ENCODE measurements at places on chromosomes 5 and 9.
A peak's percentile ranks its signal among the peaks of the same experiment; 100 is the strongest.

DNA sequence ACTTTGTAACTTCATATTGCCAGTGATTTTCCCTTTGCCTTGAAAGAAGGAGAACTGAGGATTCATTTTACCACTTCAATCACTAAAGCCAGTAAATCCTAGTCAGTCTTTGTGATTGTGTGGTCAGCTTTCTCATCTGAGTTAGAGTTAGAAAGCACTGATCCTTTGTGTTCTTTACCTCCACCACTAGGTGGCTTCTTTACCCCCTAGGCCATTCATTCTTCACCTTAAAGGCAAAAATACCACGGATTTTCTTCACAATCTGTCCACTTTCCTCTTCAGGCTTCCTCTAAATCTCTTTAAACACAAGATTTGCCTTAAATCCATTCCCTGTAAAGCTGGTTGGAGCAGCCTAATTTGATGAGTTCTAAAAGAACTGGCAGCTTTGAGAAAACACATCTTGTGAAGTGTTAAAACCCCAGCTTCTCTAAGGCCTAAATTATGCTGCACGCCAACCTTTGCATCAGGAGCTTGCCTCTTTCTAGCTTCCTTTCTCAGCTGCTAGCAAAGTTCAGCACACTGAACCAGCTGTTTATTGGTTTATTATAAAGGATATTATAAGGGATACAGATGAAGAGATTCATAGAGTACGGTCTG lies 20.4 kb downstream of the BDP1 start:
- no peak for DNase-seq

- no peak for DNase-seq
Measured at GRCh38 chr9:134663753-134664415, 22.3 kb downstream of the COL5A1 start.

GRCh38 chr9:117644932-117645636 lies 59.1 kb upstream of the TLR4 start:
- DNase-seq: no peak

DNA sequence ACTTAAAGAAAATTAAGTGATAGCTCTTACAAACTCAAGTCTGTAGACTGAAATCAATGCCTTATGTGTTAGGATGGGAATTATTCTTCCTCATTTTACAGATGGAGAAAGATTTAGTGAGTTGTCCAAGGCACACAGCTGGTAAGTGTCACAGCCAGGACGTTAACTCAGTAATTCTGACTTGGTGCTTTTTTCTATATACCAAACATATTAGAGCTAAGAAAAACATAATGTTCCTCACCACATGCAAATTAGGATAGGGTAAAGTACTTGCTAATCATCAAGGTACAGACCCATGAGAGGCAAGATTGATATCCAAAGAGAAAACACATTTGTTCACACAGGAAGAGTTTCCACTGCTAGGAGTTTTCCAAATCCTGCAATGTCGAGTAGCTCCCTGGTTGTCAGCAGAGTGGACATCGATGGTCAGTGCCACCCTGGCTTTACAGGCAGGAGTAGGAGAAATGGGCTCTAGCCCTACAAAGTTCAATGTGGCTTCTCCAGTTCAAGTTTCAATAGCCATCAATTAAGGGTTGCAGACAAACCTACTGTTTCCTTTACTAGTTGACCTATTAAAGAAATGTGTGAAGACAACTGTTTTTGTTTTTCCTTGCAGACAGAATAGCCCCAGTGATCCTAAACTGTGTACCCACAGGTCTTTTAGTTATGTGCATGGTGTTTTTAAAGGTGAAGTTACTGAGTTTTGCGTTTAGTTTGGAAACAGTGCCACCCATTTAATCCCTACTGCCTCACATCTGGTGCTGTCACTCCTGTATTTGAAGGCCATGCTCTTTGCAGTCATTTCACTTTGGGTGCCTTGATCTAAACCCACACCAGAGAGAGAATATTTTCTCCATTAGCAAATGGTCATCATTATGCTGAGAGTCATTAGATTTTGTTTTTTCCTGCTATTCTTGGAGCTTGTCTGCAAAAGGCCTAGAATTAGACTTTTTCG lies 460.8 kb upstream of the SMARCA2 start:
- no peak for DNase-seq

DNA sequence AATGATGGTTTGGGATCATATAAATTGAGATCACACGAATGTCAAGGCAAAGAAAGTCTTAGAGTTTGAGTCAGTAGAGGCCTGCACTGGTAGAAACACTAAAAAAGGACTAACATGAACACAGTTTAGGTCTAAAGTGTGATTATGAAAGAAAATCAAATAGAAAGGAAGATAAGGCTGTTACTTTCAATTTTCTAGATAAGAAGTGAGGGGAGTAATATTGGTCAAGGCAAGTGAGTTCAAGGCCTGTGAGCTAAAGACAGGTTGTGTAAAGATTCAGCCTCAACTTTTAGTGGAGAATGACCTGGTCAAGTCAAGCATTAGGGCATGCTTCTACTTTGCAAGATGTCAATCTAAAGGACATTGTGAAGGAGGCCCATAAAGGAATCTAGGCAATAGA lies 19.0 kb downstream of the VLDLR start:
- no peak for DNase-seq

GRCh38 chr9:97524424-97524823 lies 23.0 kb downstream of the TMOD1 start:
- DNase-seq: no peak

- peak; percentile 16 for DNase-seq
Measured at GRCh38 chr5:61162832-61163567, 732 bp upstream of the SMIM15 start.

GRCh38 chr9:128550770-128551656 lies 1.4 kb upstream of the SPTAN1 start:
- no peak for DNase-seq

- no peak for DNase-seq
Measured at GRCh38 chr5:110702300-110702699, 24.2 kb downstream of the TMEM232 start.

- DNase-seq: no peak
Measured at GRCh38 chr5:76199336-76200318, 116.4 kb downstream of the SV2C start.

DNA sequence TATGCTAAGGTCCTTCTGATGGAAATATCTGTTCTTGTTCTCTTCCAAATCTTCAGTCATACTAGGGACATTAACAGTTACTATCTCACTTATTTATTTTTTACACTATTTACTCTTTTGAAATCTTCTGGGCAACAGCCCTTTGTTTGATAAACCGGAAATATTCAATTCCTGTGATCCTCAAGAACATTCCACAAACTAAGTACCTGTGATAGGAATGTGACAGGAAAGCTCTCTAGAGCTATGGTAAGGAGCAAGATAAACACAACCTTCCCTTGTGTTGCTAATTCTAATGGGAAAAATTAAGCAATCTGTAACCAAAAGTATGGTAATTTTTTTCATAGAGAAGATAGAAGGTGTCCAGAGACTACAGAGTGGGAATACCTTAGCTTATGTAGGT lies 22.0 kb upstream of the ANKRD34B start:
- no peak for DNase-seq

DNA sequence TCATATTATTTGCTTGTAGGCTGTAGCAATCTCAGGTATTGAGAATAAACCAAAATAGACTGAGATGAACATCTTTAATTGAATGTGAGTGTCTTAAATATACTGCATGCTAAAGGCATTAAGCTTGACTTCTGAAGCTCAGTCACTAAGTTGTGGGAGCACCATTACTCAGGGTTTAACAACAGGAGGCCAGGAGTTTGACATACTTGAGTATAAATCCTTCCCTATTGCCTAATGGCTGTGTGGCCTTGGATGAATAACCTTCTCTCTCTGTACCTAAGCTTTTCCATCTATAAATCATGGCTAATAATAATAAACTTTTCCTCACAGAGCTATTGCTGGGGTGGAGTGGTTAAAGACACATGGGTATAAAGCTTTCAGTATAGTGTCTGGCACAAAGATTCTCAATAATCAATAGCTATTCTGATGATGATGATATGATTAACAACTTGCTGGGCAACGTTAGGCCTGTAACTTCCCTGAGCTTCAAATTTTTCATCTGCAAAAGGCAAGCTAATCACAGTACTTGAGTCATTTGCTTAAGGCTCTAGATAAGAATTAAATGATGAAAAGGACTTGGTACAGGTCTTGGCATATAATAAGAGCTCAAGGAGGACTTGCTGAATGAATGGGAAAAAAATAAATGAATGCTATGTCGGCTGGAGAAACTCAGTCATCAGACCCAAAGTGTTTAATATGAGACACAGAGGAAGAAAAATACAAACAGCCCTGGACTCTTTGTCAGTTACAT lies 174.0 kb upstream of the IL12B start:
- no peak for DNase-seq

GRCh38 chr9:92808726-92809451 lies 44.3 kb upstream of the BICD2 start:
- DNase-seq: peak; percentile 55

GRCh38 chr5:60700416-60700757 lies 421 bp upstream of the DEPDC1B start:
- peak; percentile 6 for DNase-seq

GRCh38 chr5:419970-420369 lies 23.0 kb upstream of the EXOC3 start:
- no peak for DNase-seq

DNA sequence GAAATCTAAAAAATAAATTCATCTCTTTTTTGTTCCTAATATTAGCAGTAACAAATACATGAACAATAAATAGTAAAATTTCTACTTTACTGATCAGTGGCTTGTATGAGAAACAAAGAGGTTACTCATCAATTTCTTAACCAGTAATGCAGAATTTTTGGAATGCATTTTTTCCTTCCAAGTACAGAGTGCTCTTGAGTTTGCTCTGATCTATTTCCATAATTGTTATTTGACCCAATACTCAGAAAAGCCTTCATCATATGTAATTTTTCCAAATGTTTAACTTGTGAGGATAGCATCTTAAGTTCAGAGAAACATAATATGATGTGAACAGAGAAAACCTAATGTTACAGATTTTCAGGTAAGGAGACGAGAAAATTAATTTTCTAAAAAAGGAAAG lies 47.3 kb downstream of the FBN2 start:
- DNase-seq: no peak

- DNase-seq: no peak
Measured at GRCh38 chr9:130661451-130662098, 2.8 kb upstream of the PRDM12 start.

GRCh38 chr9:138077898-138078540 lies 200.4 kb downstream of the CACNA1B start:
- DNase-seq: no peak

GRCh38 chr9:114397219-114397847 lies 9.6 kb upstream of the AKNA start:
- no peak for DNase-seq

GRCh38 chr5:160960592-160960991 lies 108.6 kb upstream of the ATP10B start:
- DNase-seq: no peak

DNA sequence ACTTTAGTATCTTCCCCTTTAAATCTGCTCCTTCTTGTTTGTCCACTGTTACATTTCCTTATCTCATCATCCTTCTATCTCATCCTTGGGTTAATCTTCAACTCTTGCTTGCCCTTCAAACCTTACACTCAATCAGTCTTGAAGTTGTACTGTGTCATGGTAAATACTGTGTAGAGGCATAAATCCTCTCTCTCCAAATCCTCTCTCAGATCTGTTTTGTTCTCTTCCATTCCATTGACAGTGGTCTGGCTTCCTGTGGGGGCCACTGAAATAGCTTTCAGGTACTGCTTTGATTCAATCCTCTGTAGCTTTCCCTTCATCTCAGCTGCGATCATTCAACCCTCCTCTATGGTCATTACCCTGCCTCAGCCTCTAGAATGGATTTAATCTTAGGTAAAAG lies 104.0 kb downstream of the PLCXD3 start:
- no peak for DNase-seq

DNA sequence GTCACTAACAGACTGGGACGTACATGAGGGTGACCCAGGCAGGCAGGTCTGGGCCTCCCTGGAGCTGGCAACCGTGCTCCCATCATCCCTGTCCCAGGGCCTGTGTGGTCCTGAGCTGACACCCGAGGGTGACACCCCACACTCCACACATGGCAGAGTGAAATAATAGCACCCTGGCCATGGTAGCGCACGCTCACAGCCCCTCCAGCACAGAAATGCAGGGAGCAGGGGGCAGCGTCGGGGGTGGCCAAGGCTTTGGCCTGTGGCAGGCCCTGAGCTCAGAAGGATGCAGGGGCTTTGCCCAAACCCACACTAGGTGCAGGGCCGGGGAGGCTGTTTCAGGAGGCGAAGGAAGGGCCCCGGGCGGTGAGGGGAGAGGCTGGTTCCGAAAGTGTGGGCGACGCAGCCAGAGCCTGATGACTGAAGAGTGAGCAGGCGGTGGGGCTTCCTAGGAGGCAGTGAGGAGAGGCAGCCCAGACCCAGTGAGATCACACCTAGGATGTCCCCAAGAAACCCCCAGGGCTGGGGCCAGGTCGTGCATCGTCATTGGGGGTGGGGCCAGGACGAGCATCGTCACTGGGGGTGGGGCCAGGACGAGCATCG lies 12.9 kb downstream of the OR2V2 start:
- DNase-seq: peak; percentile 22

GRCh38 chr9:112332977-112333638 lies at the start of gene PTBP3:
TSS of gene PTBP3 (minus strand) at chr9:112333619. CDS start at chr9:112297865, 35,754 bp downstream.
- peak; percentile 64 for DNase-seq

DNA sequence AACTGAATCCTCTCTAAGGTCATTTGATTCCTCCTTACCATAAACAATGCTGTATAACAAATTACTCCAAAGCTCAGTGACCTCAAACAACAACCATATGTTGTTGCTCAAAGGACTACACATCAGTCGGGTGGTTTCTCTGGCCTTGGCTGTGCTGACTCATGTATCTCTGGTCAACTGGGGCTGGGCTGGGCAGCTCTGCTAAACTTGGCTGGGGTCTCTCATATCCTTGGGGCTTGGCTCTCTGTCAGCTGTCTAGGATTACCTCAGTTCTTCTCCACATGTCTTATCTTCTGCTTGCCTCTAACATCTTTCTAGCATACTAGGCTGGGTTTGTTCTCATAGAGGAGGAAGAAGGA lies 86.4 kb downstream of the GALNT10 start:
- no peak for DNase-seq

DNA sequence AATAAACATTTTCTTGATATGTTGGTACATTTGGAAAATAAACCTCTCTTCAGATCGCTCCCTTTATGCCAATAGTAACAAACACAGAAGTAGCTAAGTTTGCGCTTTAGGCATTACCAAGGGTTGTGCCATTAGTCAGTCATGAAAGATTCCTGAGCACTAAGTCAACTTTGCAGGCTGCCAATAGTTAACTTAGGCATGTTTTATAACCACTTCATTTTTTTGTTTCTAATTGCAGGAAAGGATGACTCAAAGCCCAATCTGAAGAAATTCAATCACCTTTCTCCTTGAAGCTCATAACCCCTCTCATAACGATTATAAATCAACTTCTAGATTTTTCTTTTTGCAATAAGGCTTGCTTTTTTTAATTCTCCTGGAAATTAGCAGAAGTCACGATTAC lies 517.0 kb downstream of the AGTPBP1 start:
- DNase-seq: no peak

Data from CD14-positive monocyte (primary cell).